RWPE1 (cell line): ENCODE measurements at places on chromosomes 5 and 9.

- no peak for DNase-seq
Observed at GRCh38 chr9:81979196-81979595, 9.4 kb upstream of the SPATA31D1 start.

DNA sequence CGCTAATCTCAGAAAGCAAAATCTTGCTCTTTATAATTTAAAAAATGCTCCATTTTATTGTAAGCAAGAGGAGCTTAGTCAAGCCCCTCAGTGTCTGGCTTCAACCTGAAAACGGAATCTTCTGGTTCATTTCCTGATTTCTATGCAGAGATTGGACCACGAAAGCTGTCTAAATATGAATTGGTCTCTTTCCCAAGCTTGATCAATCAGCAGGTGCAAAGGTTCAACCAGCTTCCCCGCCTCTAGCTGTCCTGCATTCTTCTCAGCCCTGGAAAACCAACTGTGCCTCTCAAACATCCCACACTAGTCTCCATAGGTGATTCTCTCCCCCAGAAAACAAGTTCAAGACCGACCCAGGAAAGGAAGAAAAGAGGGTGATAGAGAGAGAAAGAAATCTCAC, 34.5 kb downstream of the FNBP1 start:
- no peak for DNase-seq

DNA sequence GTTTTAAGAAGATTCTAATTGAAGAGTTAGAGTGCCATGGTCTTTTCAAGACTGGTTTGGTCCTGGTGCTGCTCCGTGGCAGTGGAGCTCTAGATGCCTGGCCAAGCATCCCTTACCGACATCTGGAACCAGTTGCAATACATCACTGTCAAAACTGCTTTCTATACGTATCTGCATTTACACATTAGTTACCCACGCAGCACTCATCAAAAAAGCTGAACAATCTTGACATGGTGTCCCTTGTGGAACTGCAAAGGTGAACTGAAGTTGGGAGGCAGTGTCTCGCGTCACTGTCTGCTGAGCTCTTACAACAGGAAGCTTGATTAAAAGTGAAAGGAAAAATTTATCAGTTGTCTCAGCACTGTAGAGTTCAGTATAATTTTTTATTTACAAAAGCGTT, 82.6 kb downstream of the PBX3 start:
- DNase-seq = no peak

DNA sequence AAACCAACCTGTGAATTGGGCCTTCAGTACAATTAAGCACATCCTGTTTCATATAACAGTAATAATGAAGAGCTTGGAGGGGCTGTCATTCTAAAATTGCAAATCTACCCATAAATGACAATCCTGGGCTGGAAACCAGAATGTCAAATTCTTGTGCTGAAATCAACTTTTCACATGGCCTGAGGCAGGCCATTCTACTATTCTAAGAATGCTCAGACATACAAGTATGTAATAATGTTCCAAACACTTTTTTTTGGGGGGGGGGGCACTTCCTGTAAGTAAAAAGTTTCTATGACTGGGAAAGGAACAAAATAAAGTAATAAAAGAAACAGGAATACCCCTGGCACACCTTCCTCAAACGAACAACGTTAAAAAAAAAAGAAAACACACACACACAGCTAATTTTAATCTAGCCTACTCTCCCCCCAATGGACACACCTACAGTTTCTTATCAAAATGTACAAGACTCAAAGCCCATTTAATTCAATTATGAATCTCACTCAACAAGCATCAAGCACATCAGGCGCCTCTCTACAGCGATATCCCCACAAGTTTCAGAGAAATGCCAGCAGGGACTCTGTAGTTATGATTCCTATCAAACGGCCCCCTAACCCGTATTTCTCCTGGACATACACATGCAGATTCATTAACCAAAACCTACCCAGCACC, 1.4 kb downstream of the ETF1 start:
- no peak for DNase-seq

GRCh38 chr5:56964173-56964572, 12.2 kb upstream of the MIER3 start:
- no peak for DNase-seq

GRCh38 chr9:69577123-69577522, 95.0 kb downstream of the APBA1 start:
- no peak for DNase-seq

GRCh38 chr5:111960476-111961215, 203.7 kb upstream of the NREP start:
- DNase-seq = peak; percentile 20

GRCh38 chr5:73895471-73895870, 269.5 kb downstream of the ARHGEF28 start:
- DNase-seq = no peak

- no peak for DNase-seq
Observed at GRCh38 chr9:125376261-125377226, 114.9 kb downstream of the GAPVD1 start.

DNA sequence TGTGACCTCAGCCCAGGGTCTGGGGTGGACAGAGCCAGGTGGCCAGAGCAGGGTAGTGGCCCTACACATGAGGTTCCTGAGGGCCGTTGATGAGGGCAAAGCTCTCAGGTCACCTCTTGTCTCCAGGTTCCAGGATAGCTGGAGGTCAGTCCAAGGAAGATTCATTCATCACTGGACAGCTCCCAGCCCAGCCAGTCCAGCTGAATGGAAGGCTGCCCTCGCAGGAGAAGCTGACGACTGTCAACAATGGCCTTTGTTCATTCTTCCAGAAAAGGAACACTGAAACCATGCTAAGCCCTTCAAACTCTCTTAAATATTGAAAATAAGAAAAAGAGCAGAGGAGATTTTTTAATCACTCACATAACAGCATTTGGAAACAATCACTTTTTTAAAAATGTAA, 169.7 kb upstream of the TBCA start:
- DNase-seq = no peak

DNA sequence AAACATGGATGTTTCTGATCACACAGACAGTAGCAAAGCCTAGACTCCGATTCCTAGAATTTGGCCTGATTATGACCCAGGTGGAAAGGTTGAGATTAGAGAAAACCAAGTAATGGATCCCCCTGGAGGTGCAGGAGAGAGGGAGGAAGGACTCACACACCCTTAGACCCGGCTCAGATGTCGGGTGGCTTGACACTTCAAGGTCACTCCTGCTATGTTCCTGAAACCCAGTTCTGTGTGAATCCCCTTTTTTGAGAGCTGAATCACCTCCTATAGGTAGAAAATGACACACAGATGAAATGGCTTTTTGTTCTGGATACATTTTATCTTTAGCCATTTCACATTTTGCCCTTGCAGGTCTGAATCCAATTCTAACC, 192.8 kb downstream of the ARRDC3 start:
- DNase-seq = no peak

DNA sequence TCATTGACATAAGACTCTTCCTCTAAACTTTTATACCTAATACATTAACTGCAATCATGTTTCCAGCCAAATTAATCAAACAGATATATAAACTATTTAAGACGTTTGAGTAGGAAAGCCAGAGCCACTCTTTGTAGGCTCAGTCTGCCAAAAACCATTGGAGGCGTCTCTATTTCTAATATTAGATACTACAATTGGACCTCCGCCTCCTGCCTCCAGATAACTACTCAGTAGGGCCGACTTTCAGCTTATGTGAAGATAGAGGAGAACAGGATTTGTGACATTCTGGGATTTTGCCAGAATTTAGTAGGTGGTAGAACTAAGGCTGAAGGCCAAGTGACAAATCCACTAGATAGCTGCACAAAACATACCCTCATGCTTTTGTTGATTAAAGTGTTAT, 463.0 kb downstream of the CETN3 start:
- DNase-seq = no peak

DNA sequence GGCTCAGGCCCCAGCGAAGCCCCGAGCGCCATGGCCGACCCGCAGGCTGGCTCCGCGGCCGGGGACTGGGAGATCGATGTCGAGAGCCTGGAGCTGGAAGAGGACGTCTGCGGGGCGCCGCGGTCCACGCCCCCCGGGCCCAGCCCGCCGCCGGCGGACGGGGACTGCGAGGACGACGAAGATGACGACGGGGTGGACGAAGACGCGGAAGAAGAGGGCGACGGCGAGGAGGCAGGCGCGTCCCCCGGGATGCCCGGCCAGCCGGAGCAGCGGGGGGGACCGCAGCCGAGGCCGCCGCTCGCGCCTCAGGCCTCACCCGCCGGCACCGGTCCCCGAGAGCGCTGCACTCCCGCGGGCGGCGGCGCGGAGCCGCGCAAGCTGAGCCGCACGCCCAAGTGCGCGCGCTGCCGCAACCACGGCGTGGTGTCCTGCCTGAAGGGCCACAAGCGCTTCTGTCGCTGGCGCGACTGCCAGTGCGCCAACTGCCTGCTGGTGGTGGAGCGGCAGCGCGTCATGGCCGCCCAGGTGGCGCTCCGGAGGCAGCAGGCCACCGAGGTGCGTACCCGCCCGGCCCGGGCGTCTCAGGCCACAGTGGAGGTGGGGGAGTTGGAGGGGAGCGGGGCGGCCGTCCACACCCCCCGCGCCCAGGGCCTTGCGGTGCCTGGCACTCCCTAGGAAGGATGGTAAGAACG, 1.6 kb downstream of the DMRT2 start:
- no peak for DNase-seq

DNA sequence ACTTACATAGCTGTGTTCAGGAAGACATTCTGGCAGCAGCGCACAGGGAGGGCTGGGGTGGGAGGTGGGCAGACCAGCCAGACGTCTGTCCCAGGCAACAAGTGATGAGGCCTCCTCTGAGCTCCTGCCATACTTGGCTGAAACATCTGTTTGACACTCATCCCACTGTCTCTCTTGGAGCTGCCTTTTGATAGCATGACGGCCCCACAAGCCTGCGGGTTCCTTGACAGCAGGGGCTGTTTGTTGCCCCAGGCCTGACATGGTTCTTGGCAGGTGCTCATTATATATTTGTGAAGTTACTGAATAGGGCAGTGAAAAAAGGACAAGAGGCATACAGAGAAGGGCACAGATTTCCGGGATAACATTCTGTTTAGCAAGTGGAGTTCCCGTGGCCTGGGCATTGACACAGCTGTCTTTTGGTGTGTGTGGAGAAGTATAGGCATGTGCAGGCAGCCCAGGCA, 22.2 kb upstream of the B4GALT1 start:
- no peak for DNase-seq

DNA sequence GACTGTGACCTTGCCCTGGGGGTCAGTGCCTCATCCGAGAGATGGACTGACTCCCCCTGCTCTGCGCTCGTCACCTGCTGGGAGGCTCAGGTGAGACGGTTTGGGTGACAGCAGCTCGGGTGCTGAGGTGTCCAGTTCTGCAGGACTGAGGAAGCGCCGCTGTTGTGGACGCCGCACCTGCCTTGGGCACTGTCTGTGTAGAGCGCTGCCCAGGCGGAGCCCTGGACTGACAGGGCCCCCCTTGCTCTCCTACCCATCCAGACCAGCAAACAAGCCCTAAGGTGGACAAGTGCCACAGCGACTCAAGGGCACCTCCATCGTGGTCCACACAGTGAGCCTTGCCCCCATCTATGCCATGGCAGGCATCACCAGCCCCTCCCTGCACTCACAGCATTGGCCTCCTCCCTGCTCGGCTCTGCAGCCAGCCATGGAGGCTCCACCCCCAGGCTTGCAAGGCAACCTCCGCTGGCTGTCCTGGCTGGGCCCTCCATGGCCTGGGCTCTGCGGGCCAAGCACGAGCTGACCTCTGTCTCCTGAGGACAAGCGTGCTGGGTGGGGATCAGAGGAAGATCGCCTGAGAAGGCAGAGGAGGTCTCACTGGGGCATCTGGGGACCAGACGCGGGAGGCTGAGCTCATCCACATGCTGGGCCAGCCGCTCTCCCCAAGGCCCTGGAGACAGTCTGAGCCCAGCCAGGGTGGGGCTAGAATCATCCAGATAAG, 87.1 kb upstream of the COL5A1 start:
- DNase-seq = no peak

DNA sequence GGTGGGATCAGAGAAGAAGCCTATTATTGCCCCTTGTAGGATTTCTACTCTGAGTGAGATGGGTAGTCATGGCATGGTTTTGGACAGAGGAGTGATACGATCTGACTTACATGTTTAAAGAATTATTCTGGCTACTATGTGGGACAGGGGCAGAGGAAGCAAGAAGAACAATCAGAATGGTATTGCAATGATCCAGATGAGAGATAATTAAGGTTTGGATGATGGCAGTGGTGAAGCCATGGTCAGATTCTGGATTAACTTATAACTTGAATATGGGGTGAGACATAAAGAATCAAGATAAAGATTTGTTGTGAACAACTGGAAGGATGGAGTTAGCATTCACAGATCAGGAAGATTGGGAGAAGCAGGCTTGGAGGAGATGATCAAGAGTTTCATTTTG, 3.4 kb upstream of the HEMGN start:
- no peak for DNase-seq

- no peak for DNase-seq
Observed at GRCh38 chr5:169001394-169001793, 299.5 kb downstream of the SLIT3 start.

DNA sequence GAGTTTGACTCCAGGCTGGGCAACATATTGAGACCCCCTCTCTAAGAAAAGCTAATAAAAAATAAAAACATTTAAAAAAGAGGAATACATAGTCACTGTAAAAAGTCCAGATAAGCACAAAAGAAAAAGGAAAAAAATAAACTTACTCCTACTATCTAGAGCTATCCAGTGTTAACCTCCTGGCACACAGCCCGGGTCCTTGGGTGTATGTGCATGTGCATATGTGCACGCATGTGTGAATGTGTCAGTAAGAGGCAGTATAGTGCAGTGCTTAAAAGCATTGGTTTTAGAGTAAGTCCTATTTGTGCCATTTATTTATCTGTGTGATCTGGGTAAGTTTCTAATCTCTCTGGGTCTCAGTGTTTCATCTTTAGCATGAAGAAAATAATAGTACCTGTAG, 26.7 kb downstream of the FAM219A start:
- no peak for DNase-seq

GRCh38 chr9:3916411-3916810, 383.5 kb downstream of the GLIS3 start:
- DNase-seq = no peak

GRCh38 chr5:90802474-90803317, 244.1 kb downstream of the ADGRV1 start:
- peak; percentile 72 for DNase-seq

DNA sequence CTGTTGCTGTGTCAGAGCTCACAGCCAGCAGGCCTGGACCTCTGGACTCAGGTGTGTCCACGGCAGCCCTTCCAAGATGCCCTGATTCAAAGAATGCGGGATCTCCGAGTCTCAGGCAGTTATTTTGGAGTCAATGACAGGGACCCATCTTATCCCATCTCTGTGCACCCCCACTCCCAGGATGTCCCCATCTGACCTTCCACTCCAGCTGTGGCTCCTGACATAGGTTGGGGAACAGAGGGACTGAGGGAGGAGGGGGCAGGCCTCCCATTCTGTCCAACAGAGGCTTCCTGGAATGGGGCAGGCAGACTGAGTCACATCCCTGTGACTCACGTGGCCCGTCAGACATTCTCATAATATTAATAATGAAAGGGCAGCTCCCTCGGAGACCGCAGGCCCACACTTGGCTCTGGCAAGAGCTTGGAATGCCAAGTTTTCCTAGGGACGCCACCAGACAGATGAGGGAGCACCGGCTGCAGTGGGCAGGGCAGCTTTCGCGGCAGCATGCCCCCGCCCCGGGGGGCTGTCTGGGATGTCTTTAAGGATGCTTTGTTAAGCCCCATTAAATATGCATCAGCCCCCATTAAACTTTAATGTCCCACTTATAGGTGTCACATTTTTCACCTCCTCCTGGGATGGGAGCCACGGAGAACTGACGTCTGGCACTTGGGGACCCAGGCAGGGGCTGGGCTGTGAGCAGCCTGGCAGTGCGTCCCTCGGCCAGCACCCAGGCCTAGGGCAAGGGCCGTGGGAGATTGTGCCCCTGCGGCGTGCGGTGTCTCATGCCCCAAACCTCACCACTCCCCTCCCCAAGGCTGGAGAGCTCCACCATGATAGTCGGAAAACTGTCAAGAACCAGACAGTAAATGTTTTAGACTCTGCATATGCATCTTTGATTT, 23.6 kb upstream of the FIBCD1 start:
- DNase-seq = peak; percentile 100
